ENCODE measurements at places on chromosomes 16 and 17.

DNA sequence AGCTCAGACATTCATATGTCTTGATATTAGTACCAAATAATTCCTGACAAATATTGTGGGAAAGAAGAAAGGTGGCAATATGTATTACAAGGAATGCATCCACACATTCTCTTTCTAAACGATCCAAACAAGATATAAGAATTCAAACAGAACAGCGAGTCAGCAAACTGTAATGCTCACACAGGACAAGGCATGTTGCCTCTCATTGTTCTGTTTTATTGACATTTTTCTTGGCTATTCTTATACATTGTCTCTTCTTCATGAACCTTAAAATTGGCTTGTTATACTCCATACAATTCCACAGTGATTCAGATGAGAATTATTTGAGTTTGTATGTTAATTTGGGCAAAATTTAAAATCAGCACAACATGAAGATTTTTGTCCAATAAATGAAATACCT lies 189.1 kb downstream of the HS3ST3B1 start:
- DNase-seq, result no peak

- DNase-seq, result no peak
Measured at GRCh38 chr16:87165885-87166284, 151.3 kb downstream of the C16orf95 start.

GRCh38 chr17:35089586-35090296 lies 26.2 kb upstream of the RFFL start:
- no peak for DNase-seq

- peak; percentile 9 for DNase-seq
Measured at GRCh38 chr17:794876-795275, 12.7 kb downstream of the MRM3 start.

DNA sequence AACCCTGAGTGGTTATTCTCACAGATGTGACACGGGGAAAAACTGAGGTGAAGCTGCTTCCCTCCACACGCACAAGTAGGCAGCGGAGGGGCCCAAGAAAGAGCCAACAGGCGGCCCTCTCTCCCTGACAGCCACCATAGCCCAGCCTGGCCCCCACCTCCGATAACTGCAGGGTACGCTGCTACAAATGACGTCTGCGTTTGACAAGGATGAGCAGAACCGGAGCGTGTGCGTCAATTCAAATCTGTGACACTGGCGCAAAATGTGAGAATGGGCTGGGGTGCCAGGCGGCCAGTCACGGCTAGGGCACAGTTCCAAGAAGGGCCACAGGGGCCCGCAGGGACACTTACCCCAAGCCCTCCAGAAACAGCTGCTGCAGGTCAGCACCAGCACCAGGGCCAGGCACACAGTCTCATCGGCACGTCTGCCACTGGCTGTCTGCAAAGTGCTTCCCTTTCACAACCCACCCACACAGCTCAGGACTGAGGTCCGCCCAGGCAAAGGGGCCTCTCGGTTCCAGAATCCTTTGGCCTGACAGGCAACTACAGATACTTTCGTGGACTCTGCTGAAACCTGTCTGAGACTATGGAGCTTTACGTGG lies 14.4 kb downstream of the AXIN1 start:
- DNase-seq, result no peak
